ENCODE measurements at places on chromosomes 3 and 15. TPM values are rescaled to one million over a fixed set of nuclear protein-coding genes. Genes with fewer than 3 reads are reported as not detected.

Gene EIF4E3
- total RNA-seq = 3.8 TPM

Gene IL17RB
- 0.83 TPM for total RNA-seq

Gene HDGFL3
- 43.4 TPM for total RNA-seq

Gene LRRC3B
- total RNA-seq = not detected

Gene SEMA3F
- 11.5 TPM for total RNA-seq

Gene MNS1
- 2.8 TPM for total RNA-seq

Data from A549 treated with Mapracorat at 1 μM for 4 hours (cell line).